ENCODE measurements at places on chromosomes 12 and 14. TPM values are rescaled to one million over a fixed set of nuclear protein-coding genes. Genes with fewer than 3 reads are reported as not detected.

Gene STON2
- total RNA-seq = 16.6 TPM

Gene SMCO2
- not detected for total RNA-seq

DNA sequence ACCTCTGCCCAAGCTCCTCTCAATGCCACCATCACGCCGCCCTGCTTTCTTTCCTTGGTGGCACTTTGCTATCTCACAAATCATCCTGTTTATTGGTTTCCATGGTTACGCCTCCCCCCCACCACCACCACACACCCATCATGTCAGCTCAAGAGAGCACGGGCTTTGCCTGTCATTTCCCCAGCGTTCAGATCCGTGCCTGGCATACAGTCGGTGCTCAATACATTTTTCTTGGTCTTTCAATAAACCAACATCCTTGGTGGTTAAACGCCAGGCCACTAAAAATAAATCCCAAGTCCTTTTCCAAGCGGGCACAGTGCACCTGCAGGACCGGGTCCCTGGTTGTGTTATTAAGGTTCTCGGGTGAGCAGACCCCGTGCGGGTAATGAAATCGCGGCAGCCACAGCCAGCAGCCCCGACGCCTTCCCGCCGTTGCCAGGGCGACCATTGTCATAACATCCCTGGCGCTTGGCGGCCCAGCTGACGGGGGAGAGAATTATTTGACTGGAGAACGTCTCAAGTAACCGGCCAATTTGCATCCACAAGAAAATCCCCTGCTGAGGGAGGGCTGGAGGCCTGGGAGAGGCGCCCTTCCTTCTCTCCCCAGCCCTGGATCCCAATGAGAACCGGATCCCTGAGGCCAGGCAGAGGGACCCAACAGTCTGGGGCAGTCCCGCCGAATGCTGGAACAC lies 92.9 kb downstream of the KSR2 start:
- H3K4me1 ChIP-seq = peaks cover 5% of the 10 kb centered on the region
- no peak for DNase-seq
- H3K27ac ChIP-seq = no peak overlapping the region
- H3K4me3 ChIP-seq = no peak overlapping the region

Gene BDKRB1
- total RNA-seq = not detected

Gene BBOF1
- 2.9 TPM for total RNA-seq
